ENCODE measurements at places on chromosomes 5 and 9.

DNA sequence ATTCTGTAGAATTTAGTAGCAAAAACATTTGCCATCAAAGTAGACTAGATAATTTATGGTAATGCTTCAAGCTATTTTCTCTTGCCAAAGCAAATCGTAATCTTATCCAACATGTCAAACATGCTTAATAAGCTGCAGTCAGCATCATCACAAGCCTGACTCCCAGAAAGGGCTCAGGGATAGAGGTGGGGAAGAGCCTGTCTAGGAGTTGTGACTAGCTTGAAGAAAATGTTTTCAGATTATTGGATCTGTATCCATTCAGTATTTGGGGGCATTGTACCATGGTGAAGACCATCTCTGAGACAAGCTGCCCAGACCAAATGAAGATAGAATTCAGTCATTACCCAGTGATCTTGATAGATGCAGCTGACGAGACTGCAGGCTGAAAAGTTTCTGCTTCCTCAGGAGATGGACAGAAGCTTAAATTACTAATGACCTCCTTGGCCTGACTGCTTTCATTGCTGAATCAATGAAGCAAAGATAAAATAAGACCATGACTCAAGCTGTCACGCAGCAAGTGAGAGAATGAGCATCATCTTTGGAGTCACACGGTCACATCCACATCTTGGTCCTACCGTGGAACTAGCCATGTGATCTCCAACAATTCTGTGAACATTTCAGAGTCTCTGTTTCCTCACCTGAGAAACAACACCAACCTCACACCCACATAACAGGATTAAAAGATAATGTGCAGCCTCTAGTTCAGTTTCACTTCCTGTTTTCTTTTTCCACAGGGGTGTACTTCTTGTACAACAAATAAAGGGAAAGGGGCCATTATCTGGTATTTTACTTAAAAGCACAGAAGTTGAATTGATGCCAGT, 9.4 kb downstream of the ERAP2 start:
- no peak for DNase-seq

- no peak for DNase-seq
Measured at GRCh38 chr5:168674893-168675482, 95.8 kb upstream of the PANK3 start.

GRCh38 chr9:93575796-93576257, 557 bp upstream of the PHF2 start:
- no peak for DNase-seq

- DNase-seq, result no peak
Measured at GRCh38 chr5:2658881-2659470, 92.5 kb downstream of the IRX2 start.

All from anterior cingulate cortex (tissue), 58 donors.